Parietal lobe (tissue), 2 donors: ENCODE measurements at places on chromosomes 5 and 9. TPM values are rescaled to one million over a fixed set of nuclear protein-coding genes. Genes with fewer than 3 reads are reported as not detected.

Gene UBAP1
- total RNA-seq, result 21.0 TPM

Gene NPDC1
- 34.4 TPM for total RNA-seq

Gene NOXA1
- total RNA-seq, result 2.5 TPM

Gene RNF130
- 191 TPM for total RNA-seq

Gene CAMK4
- 141 TPM for total RNA-seq

Gene ANKRD31
- total RNA-seq, result 0.94 TPM

Gene DBH
- not detected for total RNA-seq

Gene FASTKD3
- 21.3 TPM for total RNA-seq

Gene PCA3
- 1.6 TPM for total RNA-seq

Gene CXCL14
- total RNA-seq, result 7.8 TPM

Gene LSM11
- total RNA-seq, result 72.3 TPM

Gene CD14
- total RNA-seq, result 3.8 TPM

Gene GADD45G
- 13.8 TPM for total RNA-seq

Gene RNF180
- total RNA-seq, result 78.9 TPM
